Activated T-helper 9 cell treated with anti-CD3 and anti-CD28 coated beads, Interleukin-2, amount 50 U/mL, for 16 hours (primary cell): ENCODE measurements at places on chromosomes 3 and 15.

DNA sequence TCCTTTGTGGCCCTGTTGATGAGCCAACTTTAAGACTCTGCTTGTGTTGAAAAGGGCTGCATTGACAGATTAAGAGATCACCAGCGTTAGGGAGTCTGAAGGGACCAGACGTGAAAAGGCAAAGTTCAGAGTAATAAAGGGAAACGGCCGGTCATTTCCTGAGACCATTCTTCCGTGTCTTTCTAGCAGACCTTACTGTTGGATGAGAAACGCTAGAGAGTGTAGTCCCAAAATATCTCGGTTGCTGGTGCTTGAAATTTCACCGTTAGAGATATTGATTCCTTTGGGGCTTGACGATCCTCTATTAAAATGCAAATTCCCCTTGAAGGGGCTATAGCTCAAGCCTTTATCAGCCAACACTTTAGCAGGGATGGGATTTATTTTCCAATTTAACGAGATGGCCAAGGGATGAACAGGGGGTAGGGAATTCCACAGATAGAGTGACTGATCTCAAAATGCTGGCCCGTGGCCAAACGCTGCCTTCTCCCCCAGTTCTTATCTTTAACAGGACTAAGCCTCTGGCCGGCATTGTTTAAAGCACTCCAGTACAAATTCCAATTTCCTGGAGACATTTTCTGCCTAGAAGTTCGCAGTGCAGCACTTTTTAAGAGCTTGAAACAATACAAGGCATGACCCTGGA is 250.4 kb downstream of the TJP1 start:
- no peak for DNase-seq

- no peak for DNase-seq
Measured at GRCh38 chr3:156543043-156543555, 11.8 kb downstream of the SSR3 start.

DNA sequence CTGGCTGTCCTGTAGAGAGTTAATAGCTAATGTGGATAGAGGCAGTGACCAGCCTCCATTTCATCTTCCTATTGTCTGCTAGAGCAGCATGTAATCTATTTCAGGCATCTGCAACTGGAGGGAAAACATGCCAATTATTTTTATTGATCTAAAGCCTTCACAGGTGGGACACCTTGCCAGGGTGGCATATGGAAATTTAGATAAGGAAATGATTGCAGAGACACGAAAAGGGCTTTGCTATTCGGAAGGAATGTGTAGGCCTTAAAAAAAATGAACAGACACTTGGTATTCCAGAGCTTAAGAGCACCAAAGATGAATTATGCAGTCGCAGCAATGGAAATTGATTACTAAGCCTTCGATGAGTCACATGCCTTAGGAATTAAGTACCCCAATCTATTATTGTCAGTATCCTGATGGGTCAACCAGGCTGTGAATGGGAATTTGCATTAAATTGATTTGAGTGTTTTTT is 454.7 kb downstream of the SQOR start:
- no peak for DNase-seq

GRCh38 chr15:91852741-91853510 is 582 bp upstream of the SLCO3A1 start:
- peak; percentile 68 for DNase-seq

- DNase-seq, result no peak
Measured at GRCh38 chr3:134772591-134772990, 22.5 kb upstream of the EPHB1 start.

DNA sequence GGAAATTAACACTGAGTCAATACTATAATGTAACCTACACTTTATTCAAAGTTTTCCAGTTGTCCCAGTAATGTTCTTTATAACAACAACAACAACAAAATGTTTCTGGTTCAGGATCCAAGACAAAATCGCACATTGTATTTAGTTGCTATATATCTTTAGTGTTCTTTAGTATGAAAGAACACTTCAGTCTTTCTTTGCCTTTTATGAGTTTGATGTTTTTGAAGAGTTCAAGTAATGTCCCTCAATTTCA is 7.6 kb upstream of the GRAMD1C start:
- no peak for DNase-seq

DNA sequence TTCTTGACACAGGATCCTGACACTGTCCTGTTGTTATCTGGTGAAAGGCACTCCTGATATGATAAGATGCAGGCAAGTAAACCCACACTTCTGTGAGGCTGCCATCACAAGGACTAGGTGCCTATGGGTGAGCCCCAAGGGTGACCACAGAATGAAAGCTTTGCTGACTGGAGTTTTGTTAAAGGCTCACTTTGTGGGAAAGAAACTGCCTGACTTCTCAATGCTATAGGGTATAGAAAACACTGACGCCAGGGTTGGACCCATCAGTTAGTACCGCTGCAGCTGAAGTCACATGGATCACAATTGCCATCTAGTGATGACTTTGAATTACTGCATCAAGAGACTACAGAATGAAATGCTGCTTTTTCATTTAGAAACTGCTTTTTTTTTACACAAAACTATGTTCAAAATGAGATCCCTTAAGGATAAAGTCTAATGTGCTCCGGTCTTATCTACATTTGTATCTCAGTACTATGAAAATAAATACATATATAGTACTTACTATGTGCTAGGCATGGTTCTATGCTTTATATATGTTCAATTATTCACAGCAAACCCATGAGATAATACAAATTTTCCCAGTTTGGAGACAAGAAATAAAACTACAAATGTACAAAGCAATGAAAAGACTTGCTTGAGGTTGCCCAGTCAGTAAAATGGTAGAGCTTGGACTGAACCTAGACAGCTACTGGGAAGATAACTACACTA is 64.2 kb upstream of the CMSS1 start:
- no peak for DNase-seq
